ENCODE measurements at places on chromosomes 6 and 20.

- no peak for DNase-seq
Observed at GRCh38 chr20:4957939-4958362, 43.4 kb downstream of the SLC23A2 start.

DNA sequence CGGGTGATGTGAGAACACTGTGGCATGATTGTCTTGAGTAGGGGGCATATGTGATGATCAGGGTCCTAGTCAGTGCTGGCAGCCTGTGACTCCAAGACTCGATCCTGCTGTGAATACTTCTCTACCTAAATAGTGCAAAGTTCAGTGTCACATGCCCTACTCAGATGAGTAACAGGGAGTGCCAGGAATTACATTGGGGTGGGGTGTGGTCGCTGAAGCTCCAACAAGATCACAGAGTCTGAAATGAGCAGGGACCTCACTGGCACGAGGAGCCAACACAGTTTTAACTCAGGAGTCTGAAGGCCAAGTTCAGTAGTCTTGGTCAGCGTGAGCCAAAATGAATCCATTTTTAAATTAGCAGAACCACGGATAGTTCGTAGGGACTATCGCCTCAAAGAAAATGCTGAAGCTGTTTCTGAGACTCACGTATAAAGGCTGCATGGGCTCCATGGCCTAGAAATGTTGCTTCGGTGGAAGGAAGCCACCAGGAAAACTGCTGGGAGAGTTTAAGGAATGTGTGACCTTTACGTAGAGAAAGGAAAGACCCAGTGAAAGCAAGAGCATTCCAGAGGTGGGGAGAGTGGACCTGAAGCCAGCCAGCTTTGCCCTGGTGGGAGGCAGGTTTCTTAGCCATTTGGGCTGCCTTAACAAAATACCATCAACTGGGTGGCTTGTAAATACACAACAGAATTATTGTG is 72.2 kb downstream of the RPP40 start:
- DNase-seq = no peak

- DNase-seq = no peak
Observed at GRCh38 chr6:30075790-30076732, 492 bp upstream of the RNF39 start.

- no peak for DNase-seq
Observed at GRCh38 chr6:118876198-118876597, 17.8 kb upstream of the ASF1A start.

GRCh38 chr6:134082191-134082590 is 29.8 kb upstream of the SLC2A12 start:
- no peak for DNase-seq

GRCh38 chr6:125789576-125790357 is 993 bp upstream of the NCOA7 start:
- DNase-seq = peak; percentile 54

DNA sequence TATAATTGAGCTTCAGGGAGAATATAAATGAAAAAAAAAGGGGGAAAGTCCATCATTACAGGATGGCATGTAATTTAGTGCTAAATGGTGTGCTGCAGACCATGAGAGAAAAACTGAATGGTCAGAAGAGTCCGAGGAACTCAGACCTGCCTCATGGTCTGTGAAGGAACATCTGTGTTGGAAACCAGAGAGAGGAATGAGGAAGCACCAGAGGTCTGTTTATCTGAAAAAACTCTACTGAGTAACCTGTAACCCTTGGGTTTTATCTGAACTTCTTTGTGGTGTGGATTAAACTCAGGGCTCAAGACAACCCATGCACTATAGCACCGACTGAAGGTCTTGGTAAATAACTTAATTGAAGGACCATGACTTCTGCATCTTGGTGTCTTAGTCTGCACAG is 108.1 kb downstream of the RNF144B start:
- no peak for DNase-seq

DNA sequence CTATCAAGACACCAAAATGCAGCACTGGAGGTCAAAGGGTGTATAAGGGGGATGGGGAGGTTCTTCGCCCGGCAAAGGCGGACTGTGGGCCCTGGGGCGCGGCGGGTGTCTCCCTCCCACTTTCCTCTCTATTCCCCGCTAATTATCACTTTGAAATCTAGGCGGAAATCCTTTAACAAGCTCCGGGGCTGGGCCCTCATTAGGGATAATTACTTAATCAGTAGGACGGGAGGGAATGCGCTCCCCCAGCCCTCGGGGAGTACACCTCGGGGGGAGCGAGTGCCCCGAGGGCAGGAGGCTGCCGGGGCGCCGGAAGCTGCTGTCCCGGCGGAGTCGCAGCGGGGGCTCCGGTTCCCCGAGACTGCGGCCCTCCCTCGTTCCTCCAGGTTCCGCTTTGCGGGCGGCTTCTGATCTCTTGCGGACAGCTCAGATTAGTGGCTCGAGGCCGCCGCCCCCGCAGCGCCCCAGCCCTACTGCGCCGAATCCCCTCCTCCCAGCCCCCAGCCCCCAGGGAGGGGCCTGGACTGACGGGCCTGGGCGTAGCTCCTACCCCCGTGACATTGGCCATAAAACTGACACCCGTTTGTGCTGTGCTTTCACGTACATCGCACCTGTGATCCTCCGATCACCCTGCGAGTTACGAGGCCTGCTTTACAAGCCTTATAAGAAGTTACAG is 14.7 kb downstream of the MUCL3 start:
- DNase-seq = no peak

- no peak for DNase-seq
Observed at GRCh38 chr20:24166123-24166381, 177.5 kb upstream of the GGTLC1 start.

GRCh38 chr6:56708810-56709597 is 66.3 kb upstream of the DST start:
- no peak for DNase-seq
